Activated CD8-positive, alpha-beta memory T cell treated with anti-CD3 and anti-CD28 coated beads for 1 hour (primary cell): ENCODE measurements at places on chromosomes 7 and 10.
A peak's percentile ranks its signal among the peaks of the same experiment; 100 is the strongest.

DNA sequence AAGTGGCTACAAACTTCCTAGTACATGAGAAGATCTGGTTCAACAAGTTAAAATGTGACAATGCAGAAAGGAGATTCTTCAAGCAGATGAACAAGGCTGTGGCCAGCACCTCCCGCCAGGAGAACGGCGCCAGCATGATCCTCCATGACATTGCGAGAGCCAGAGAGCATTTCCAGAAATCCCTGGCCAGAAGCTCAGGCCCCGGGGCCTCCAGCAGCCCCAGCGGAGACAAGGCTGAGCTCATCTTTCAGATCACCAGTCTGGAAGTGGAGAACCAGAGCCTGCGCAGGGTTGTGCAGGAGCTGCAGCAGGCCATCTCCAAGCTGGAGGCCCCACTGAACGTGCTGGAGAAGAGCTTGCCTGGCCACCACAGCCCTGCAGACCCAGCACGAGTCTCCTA lies 40.1 kb upstream of the ZNF273 start:
- no peak for DNase-seq

DNA sequence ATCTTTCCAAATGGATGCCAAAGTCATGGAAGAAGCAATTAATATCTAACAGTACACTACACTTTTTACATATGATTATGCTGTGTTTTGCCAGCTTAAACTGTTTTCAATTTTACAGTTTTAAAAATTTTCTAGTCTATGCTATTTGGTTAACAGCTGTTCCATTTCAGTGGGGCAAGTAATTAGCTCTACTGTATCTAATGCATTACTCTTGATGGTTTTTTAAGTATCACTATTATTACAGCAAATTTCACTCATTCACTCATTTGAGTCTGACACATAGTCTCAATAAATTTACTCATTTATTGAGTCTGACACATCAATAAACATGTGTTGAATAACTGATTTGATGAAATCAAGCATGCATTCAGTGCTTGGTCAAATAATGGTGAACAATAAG lies 155.8 kb downstream of the RNF133 start:
- no peak for DNase-seq

- DNase-seq: no peak
Measured at GRCh38 chr10:51862149-51862548, 162.8 kb upstream of the CSTF2T start.

DNA sequence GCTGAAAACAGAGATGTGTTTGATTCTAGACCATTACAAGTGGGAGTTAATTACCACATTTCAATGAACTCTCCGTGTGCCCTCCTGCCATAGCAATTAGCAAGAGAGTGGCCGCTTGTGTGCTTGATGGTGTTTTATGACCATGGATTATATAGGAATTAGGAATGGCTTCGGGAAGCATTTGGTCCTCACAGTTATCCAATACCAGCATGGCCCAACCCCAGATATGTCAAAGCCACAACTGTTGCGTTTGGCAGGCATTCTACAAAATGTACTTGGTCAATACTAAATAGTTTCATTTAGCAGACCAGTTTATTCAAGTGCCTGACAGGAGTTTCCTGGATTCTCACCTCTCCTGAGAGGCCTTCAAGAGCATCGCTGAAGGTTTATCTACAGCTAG lies 509.0 kb upstream of the GALNT17 start:
- DNase-seq: no peak

- DNase-seq: no peak
Measured at GRCh38 chr7:109844362-109844761, 1246.6 kb upstream of the LRRN3 start.

DNA sequence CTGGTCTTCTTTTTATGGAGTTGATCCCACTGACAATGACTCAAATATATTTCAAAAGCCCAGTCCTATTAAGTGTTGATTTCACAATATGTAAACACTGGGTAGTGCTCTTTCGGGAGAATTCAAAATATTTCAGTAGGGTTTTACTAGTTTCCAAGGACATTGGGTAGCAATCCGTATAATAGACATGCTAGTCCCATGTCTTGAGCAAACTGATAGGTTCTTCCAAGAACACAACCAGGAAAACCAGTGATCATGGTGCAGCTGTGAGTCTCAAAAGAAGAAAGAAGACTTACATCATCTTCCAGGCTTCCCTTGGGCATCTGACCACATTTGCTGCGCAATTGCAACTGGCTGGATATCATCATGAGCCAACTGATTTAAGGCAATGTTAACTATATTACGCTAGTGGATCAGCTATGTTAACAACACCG lies 59.3 kb upstream of the APBB1IP start:
- DNase-seq: no peak

DNA sequence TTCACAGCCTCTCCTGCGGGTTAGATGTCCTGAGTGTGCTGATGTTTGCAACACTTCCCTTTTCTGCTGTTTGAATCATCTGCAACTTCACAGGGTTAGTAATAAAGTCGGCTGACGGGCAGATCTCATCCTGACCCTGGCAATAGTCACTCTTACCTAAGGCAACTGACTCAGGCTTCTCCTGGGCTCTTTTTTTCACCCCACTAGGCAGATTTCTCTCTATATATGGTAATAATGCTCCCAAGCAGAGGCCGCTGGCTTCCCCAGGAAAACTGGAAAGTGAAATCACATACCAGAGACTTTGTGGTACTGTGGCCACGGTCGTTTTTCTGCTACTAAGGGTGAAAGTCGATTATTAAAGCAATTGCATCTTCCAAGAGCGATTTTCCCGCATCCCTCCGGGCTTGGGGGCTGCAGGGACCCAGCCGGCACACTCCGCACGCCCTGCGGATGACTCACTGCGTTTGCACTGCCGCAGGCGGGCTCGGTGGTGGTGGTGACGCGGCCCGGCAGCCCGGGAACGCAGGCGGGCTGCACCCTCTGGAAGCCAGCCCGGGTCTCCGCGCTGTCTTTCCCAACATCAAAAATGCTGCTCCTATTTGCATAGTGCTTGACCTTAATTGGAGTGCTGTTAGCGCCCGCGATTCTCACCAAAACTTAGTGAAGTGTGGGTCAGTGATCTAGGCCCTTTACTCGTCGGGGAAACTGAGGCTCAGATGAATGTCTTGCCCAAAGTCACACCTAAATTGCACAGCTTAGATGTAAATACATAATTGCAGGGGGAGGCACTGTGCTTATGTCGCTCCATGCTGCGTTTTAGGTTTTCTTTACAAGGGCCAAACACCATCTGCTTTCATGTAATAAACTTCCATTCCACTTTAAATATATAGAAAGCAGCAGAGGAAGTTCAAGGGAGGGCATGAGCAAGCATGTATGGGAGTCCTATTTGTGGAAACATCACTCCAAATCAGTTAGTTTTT lies 47.6 kb upstream of the ITGB1 start:
- peak; percentile 29 for DNase-seq

GRCh38 chr7:129958643-129959470 lies 6.1 kb upstream of the UBE2H start:
- no peak for DNase-seq

DNA sequence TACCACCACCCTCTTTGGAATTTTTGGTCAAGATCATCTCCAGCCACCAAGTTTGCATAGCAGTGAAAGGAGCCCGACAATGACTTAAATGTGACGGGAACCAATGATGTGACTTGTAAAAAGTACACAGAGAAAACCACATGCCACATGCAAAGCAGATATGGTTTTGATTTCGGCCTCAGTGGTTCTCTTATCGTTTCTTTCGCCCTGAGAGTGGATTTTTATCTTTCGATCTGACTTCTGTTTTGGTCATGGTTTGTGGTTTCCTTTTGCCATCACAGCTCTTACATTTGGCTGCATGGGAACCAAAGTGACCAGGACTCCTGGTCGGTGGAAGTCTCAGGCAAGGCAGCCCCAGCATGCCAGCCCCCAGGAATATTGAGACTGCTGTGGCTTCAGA lies 31.5 kb downstream of the TCF7L2 start:
- DNase-seq: no peak

GRCh38 chr10:48493083-48493871 lies 111.6 kb downstream of the ARHGAP22 start:
- DNase-seq: no peak

DNA sequence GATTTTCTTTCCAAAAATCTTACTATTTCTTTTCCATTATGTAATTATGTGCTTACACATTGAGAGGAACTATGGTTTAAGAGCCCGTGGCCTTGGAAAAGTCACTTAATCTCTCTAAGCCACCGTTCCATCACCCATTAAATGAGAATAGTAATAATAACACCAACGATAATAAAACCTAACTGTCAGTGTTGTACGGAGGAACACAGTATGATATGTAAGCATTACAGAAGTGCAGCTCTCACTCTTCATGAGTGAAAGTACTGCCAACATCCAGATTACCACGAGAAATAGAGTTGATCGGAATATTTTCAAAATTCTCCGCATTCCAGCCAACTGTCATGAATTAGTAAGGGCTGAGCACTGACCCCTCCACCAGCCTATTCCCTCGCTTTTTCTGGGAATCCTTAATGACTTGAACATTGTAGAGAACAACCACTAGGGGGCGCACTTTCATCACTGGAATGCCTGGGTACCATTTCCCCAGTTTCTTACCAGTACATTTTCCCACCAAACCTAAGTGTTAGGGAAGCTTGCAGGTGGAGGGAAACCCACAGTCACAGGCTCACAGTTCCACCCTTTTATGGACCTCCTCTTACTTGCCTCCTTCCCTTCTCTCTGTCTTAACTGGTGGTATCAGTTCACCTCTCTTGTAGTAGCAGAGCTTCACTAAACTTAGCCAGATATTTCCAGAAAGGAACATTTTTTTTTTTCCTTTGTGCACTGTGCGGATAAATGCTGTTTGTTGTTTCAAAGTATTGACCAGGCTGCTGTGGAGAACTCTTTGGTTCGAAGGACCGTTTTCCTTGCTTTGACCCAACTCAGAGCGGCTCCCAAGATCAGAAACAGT lies 27.8 kb downstream of the NKX2-3 start:
- no peak for DNase-seq

GRCh38 chr10:121846555-121846954 lies 81.3 kb downstream of the ATE1 start:
- DNase-seq: no peak

- DNase-seq: no peak
Measured at GRCh38 chr7:81333004-81333403, 414.2 kb upstream of the SEMA3C start.

DNA sequence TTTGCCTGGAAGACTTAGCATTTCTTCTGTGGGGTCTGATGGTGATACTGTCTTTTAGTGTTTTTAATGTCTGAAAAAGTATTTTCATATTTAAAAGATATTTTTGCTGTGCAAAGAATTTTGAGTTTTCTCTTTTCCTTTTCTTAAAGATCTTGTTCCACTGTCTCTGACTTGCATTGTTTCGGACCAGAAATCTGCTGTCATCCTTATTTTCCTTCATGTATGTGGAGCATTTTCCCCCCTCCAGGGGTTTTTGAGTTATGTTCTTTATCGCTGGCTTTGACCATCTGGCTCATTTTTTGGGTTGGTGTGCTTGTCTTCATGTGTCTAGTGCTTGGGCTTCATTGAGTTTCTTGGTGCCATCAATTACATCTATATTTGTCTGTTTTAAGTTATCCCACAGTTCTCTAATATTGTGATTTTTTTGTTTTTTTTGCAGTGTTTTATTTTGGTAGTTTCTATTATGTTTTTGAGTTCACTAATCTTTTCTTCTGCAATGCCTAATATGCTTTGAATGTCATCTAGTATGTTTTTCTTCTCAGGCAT lies 119.9 kb downstream of the MGMT start:
- no peak for DNase-seq

- DNase-seq: no peak
Measured at GRCh38 chr10:110978204-110978603, 58.8 kb downstream of the SHOC2 start.

- DNase-seq: no peak
Measured at GRCh38 chr7:155860461-155860839, 48.2 kb upstream of the SHH start.

- no peak for DNase-seq
Measured at GRCh38 chr10:24432478-24433416, 223.8 kb downstream of the KIAA1217 start.

DNA sequence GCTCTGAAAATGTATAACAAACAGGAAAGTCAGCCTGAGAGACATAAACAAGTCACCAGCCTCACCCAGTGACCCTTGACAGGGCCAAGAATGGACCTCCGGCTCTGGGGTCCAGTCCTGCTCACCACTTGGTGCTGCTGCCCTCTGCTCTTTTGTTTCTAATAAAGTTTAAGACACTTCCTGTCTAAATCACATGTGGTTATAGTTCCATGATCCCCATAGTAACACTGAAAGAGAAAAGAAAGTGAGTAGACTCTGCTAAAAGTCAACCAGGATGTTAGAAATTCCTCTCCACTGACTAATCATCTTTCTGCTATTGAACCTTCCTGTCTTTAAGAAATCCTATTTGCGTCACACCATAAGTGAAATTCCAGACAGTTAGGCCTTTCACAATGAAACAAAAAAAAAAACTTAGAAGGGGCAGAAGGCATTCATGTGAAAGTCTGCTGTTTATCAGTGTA lies 179.2 kb upstream of the BET1 start:
- DNase-seq: no peak

- DNase-seq: no peak
Measured at GRCh38 chr7:20954711-20955619, 168.3 kb upstream of the SP8 start.

GRCh38 chr10:18594574-18595156 lies 56.7 kb downstream of the NSUN6 start:
- no peak for DNase-seq

DNA sequence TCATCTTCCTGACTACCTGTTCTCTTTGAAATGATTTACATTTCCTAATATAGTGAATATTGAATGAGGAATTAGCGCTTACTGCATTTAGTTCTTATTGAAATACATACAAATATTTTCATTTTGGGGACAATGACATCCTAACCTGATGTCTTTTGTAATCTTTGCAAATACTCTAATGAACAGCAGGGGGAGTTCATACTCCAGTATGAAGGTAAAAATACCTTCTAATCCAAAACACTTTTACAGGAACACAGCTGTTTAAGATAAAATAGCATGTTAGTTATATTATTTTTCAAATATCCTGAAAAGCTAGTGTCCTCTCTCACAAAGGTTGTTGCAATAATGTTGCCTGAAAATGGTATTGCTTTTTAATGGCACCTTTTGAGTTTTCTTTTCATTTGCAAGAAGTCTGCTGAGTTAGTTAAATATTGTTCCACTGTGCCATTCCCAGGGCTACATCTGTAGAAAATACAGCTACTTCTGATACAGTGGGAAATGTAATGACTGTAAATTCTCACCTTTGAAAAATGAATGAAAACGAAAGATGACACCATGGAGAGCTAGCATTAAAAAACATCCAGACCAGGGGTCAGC lies 400.0 kb downstream of the PHF14 start:
- no peak for DNase-seq

DNA sequence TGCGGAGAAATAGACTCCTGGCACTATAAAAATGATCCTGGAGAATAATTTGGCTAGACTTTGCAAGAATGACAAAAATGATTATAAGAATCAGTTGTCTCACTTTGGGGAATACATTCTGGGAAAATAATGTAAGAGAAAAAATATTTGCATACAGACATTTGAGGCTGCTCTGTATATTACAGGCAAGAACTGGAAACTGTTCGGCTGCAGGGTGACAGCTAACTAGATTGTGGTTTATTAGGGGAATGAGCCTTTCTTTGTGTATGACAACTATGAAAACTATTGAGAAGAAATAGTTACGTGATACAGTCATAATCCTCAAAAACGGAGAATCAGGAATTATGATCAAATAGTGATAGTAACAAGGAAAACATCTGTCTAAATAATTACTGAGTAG lies 8.6 kb downstream of the TRIM56 start:
- DNase-seq: no peak
